ENCODE measurements at places on chromosomes 13 and 19.

GRCh38 chr19:55258476-55258827 is 365 bp downstream of the PPP6R1 start:
- DNase-seq: no peak

- no peak for DNase-seq
These were observed 60.6 kb upstream of the ZNF724 start for GRCh38 chr19:23310729-23311211.

DNA sequence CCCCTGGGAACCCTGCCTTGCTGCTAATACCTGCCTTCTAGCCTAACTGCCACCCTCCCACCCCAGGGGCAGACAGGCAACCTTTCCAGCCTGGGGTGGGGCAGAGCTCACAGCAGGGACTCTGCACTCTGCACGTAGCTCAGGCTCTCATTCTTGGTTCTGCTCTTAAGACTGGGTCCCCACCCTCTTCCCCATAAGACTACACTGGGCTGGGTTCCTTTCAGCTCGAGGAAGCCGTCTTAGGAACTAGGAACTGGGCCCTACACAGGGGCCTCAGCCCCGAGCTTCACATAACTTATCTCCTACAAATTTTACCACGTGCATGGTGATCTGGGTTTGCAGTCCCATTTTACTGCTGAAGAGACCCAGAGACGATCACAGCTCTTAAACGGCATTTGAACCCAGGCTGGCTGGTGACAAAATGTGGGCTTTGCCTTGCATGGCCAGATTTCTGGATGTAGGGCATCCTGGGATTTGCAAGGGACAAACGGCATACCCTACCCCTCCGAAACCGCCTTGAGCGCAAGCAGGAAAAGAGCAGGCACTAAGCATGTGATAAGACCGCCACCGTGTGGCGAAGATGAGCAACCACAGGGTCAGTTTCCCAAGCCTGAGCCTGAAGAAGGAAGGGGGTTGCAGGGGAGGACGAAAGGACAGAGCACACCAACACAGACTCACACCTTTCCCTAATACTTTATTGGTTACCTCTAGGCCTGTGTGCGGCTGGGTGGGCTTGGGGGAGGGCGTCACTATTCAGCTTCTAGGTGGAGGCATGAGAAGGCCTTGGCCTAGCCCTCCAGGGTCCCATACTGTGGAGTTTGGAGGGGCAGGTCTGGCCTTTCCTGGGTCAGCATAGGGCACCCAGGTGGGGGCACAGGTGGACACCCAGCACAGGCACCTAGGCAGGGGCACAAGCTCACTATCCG is 5.1 kb downstream of the JUNB start:
- DNase-seq: peak; percentile 61

DNA sequence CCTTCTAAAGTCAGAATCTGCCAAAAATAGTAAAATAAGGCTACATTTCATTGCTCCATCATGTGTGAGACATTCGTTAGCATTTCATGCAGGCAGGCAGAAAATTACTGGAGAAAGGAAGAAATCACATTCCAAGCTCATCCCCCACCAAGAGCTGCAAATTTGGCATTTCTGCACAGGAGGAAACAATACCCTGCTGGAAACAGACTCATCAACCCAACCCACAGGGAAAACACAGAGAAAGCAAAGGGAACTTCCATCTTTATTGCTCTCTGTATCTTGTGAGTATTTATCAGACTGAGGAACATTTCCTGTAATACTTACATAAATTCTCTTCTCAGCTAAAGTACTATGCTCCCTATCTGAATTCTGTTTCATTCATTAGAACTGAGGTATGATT is 95.7 kb downstream of the KCTD12 start:
- no peak for DNase-seq

DNA sequence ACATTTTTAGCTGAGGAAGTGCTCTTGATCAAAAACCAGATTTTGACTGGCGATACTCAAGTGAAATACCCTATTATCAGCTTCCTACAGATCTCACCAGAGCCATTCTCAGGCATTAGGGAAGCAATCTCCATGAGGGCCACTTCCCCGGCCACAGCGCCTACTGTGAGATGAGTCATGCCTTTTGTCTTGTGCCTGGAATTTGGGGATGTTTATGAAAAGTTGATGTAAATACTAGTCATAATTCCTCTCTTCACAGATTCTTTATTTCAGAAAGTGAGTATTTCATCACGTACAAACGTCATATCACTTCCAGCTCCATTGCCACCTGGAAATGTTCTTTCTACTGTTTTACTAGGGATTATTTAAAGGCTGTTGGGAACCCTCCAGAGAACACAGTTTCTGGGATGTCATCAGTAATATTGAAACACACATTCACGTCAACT is 25.3 kb upstream of the SLC46A3 start:
- no peak for DNase-seq

GRCh38 chr13:105463011-105463501 is 1072.4 kb downstream of the EFNB2 start:
- DNase-seq: no peak

DNA sequence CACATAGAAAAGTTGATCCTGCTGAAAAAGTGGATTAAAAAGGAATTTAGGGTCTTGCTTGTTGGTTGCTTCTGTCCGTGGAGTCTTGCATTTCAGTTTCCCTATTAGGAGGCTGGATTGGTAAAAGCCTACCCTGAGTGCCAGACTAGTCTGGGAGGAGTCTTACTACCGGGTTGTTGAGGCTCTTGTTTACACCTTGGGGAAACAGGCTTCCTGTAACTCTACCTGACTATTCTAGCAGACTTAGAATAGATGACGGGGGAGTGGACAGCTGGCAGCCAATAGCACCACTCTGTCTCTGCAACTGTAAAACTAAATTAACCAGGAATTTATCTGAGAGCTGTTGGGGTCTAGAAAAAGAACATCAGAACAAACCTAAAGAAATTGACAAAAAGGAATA is 11.3 kb upstream of the MPHOSPH8 start:
- no peak for DNase-seq

DNA sequence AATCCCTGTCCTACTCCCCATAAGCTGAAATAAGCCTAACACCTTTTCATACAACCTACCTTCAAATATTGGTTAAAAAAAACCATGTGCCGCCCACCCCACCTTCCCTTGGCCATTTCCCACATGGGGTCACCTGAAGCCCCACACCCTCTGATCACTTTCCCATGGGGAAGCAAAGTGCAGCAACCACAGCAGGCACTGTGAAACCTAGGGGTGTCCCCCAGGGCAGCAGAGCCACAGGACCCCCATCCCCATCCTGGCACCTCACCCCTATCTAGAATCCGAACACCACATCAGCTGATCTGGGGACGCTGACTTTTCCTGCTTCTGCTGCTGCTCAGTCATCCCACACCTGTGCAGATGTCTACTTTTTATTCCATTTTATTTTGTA is 19.9 kb downstream of the CEACAM21 start:
- no peak for DNase-seq

- DNase-seq: peak; percentile 87
These were observed 1.6 kb downstream of the RASIP1 start for GRCh38 chr19:48738557-48739403.

DNA sequence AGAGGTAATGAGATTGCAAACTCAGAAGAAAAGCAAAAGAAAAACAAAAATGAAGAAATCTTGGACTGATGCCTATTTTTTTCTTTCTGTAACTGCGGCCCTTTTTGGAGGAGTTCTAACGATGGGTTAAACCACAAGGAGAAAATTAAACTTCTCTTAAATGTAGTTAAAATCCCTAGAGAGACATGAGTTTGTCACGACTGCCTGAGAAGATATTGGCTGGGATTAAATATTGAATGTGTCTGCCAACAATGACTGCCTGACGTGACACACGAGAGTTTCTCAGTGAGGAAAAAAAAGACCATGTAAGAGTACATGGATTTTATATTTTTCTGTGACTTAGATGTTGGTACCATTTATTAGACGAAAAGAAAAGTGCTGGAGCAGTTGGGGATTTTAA is 1013.4 kb downstream of the PCDH9 start:
- no peak for DNase-seq

GRCh38 chr13:33087790-33088189 is 71.6 kb downstream of the KL start:
- no peak for DNase-seq

DNA sequence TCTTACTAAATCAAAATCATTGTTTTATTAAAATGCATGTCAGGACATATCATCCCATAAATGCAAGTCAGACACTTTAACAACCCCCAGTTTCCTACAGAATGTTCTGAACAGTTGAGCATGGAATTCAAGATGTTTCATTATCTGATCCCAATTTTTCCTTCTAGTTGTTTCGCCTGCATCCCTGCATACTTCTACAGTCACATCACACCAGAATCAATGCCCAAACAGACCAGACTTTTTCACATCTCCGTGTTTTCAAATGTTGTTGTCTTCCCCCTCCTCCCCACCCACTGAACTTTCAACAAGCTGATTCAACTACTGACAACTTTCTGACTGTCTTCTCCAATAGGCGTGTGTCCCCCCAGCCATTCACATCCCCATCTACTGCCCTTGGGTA is 48.6 kb downstream of the LHFPL6 start:
- no peak for DNase-seq

GRCh38 chr13:39810091-39810877 is 154.8 kb downstream of the COG6 start:
- DNase-seq: no peak

All from NCI-H2227 treated with DMSO at 0.1 percent for 48 hours (cell line).